ENCODE measurements at places on chromosomes 7 and 10.
A peak's percentile ranks its signal among the peaks of the same experiment; 100 is the strongest.

DNA sequence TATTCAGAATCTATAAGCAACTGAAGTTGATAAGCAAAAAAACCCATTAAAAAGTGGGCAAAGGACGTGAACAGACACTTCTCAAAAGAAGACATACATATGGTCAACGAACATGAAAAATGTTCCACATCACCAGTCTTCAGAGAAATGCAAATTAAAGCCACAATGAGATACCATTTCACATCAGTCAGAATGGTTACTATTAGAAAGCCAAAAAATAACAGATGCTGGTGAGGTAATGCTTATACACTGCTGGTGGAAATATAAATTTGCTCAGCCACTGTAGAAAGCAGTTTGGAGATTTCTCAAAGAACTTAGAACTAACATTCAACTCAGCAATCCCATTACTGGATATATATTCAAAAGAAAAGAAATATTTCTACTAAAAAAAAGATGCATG, 332.8 kb upstream of the PLXDC2 start:
- DNase-seq = no peak

GRCh38 chr10:48231699-48232315, 42.7 kb downstream of the FRMPD2 start:
- peak; percentile 84 for DNase-seq

GRCh38 chr7:14698239-14698638, 204.3 kb downstream of the DGKB start:
- DNase-seq = peak; percentile 17

DNA sequence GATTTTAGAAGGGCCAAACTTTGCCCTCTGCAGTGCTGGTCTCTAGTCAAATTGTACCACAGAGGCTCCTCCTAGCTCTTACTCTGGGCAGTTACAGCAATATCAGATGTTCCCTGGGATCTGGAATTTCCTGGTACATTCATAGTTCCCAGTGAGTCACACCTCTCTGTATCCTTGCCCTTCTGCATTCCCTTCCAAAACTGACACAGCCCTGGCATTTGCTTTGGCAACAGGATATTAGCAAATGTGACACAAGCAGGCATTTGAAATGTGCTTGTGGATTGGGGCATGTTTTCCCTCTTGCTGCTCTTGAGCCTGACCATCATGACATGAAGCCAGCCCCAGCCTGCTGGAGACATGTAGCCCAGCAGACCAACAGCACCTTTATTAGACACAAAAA, 284.7 kb upstream of the AKR1E2 start:
- peak; percentile 99 for DNase-seq

GRCh38 chr7:97573065-97573464, 158.8 kb upstream of the TAC1 start:
- no peak for DNase-seq

DNA sequence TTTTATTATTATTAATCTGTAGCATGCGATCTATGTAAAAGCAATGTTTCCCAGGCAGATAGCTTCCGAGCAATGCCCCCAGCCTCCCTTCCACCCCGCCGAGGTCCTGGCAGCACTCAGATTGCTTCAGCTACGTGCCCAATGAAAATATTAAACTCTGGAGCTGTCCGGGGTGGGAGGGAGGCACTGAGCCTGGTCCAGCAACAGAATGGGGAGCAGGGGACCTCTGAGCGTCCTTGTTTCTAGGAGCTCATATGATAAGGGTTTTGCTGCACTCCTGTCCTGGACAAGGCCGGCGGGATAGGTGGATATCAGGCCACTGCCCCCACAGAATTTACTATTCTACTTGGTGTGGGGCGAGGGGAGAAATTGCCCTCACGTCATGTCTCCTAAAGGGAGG, 44.5 kb upstream of the CDK1 start:
- peak; percentile 23 for DNase-seq

- peak; percentile 51 for DNase-seq
These were observed 94.8 kb downstream of the CHN2 start for GRCh38 chr7:29289156-29290021.

DNA sequence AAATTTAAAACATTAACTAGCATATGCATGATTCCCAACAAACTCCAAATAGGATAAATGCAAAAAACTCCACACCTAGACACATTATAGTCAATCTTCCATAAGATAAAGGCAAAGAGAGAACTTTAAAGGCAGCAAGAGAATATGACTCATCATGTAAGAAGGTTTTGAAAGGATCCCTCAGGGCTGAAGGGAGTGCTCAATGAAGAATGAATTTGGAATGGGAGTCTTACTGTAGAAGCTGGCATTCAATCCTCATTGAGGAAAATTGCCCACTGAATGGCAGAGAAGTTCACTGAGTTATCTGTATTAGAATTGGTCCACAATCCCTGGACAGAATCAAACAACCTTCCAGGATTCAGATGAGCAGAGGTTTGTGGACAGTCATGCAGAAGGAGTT, 26.1 kb upstream of the ZNF365 start:
- DNase-seq = peak; percentile 13

- DNase-seq = peak; percentile 82
These were observed 205.5 kb upstream of the STK17A start for GRCh38 chr7:43377196-43377960.

- DNase-seq = peak; percentile 77
These were observed 40.2 kb upstream of the PROSER2 start for GRCh38 chr10:11782793-11783557.

DNA sequence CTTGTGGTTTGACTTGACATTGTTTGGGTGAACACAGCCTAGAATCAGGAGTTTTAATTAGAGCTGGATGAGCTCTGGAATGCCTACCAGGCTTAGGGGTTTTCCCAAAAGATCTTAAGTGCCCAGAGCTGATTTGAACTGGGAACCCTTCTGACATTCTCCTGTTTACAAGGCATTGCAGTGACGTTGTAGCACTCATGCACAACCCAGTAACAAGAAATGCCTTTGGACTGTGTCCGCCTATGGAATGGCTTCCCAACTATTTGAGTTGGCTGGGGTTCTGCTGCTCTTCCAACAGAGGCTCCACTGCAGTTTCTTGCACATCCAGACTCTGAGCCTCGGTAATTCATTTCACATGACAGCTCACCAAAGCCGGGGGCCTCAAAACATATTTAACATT, 76.7 kb upstream of the MKX start:
- DNase-seq = peak; percentile 20

DNA sequence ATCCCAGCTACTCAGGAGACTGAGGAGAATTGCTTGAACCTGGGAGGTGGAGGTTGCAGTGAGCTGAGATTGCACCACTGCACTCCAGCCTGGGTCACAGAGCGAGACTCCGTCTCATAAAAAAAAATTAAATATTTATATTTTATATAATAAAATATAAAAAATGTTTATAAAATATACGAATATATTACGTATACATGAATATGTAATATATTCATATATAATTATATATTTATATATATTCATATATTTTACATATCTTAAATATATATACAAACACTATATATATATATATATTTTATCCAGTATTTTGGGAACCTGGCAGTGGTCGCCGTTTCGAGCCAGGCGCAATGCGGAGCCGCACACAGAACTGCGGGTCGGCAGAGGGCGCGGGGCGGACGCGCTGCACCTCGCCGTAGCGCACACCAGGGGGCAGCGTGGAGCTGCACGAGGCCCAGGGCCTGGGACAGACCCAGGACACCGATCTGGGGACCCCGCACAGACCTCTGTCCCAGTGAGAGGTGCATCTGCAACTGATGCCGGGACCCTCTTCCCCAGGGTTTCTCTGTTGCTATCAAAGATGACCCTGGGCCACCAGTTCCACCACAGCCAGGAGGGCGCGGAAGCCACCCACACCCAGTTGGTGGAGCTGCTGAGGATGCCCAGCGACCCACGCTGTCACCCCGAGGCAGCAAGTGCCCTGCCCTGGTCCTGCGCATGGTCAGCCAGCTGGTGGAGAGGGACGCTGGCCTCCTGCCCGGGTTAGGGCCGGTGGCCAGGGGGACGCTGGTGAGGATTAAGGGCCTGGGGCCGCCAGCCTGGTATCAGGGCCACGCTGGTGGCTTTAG, 22.7 kb downstream of the AP5Z1 start:
- peak; percentile 40 for DNase-seq

DNA sequence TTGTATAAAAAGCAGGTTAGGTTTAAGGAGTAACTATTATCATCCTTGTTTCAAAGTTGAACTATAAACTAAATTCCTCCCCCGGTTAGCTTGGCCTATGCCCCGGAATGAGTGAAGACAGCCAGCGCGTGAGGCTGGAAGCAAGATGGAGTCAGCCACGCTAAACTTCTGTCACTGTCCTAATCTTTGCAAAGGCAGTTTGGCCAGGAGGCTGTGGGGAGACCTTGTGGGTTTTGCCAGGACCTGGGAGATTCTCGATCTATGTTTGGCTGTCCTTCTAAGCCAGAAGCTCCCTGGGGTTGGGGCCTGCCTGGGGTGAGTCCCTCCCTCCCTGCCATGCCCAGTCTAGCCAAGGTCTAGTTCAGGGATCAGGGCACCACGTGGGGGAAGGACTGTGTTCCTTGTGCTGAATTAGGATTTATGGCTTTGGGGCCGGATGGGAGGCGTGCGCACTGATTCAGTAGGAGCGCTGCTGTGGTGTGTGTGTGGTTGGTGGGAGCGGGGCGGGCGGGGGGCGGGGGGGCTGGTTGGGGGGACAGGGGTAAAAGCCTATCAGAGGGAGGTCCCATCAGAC, 871 bp upstream of the GTF2IRD1 start:
- peak; percentile 78 for DNase-seq

DNA sequence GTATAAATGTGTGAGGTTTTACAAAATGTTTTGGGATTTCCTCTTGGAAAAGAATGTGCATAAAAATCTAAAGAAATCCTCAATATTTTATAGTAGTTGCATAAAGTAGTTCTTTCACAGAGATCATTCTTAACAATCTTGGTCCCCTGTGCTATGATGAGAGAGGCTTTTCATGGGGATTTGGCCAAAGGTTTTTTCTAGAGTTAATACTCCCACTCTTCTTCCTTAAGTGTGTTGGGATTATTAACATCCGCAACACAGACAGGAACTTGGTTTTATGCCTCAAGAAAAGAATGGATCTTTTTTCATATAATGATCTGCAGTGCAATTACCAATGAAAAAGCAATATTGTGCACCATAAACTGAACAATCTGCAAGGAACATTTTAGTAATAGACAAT, 71.5 kb downstream of the AGMO start:
- no peak for DNase-seq

- peak; percentile 6 for DNase-seq
These were observed 658.2 kb downstream of the PARD3 start for GRCh38 chr10:34156781-34157425.

DNA sequence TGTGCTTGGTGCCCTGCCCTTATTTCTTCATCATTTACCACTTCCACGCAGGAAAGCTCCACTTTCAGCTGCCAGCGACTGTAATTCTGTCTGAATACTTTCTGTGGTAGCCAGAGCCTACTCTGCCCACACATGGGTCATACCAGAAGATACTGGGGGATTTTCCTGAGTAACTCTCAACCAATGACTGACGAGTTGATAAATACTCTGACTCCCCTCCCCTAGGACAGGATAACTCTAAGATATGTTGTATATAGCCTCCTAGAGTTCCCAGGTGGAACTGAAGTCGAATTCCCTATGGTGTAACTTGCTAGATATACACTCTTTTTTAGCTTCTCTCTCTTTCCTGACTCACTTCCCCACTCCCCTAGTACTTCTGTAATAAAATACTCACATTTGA, 29.8 kb downstream of the SEM1 start:
- no peak for DNase-seq

- no peak for DNase-seq
These were observed 152.1 kb downstream of the NOC3L start for GRCh38 chr10:94210440-94211168.

- peak; percentile 61 for DNase-seq
These were observed 87.0 kb upstream of the KMT2E start for GRCh38 chr7:104927055-104927454.

DNA sequence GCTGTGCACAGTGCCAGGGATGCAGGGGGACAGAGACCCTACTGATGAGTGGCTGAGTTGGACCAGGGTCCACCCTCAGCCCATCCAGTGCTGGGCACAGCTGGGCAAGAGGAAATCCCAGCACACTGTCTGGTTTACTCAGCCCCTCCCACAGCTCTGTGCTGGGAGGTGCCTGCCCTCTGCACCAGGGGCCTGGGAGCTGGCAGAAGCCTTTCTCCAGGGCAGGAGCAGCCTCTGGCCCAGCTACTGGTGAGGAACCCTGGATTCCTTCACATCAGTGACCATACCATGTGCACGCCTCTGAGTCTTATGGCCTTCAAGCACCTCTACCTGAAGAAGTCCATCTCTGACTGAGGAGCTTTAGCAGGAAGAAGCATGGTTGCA, 25.9 kb upstream of the C10orf71 start:
- DNase-seq = no peak

DNA sequence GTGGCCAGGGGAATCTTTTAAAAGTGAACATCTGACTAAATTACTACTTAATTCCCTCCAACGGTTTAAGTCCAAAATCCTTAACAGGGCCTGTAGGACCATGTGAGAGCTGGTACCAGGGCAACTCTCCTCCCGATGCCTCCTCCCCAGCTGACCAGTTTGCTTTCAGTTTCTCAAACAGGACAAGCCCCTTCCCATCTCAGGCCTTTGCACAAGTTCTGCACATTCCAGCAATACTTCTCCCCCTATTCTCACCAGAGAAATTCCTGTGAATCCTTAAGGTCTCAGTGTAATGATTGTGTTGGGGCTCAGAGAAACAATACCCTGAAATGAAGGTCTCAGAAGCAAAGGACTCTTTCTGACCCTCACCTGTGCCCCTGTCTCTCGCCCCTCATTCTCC, 8.0 kb upstream of the CALHM1 start:
- DNase-seq = no peak

- DNase-seq = peak; percentile 27
These were observed 66.0 kb downstream of the ST7 start for GRCh38 chr7:117019287-117019686.

DNA sequence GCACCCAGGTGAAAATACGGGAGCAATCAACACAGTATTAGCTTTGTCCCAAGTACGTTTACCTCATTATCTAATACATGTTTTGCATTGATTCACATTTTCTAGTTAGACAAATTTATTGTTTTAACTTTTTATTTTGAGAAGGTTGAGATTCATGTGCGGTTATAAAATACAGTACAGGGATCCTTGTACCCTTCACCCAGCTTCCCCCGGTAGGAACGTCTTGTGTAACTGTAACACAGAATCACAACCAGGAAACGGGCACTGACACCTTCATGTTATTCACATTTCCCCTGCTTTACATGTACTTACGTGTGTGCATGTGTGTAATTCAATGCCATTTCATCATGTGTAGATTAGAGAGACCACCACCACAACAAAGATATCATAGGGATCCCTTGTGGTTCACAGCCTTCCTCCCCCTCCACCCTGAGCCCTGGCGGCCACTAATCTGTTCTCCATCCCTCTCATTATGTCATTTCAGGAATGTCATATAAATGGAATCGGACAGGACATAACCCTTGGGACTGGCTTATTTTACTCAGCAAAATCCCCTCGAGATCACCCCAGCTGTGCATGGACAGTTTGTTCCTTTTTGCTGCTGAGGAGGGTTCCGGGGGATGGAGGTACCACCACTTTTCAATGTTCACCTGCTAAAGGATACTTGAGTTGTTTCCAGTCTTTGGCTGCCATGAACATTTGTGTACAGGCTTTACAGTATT, 46.5 kb upstream of the C10orf71 start:
- DNase-seq = no peak

- DNase-seq = no peak
These were observed 25.7 kb downstream of the COG5 start for GRCh38 chr7:107538001-107538400.
